Adipocyte (in vitro differentiated cells): ENCODE measurements at places on chromosomes 2 and 18.

DNA sequence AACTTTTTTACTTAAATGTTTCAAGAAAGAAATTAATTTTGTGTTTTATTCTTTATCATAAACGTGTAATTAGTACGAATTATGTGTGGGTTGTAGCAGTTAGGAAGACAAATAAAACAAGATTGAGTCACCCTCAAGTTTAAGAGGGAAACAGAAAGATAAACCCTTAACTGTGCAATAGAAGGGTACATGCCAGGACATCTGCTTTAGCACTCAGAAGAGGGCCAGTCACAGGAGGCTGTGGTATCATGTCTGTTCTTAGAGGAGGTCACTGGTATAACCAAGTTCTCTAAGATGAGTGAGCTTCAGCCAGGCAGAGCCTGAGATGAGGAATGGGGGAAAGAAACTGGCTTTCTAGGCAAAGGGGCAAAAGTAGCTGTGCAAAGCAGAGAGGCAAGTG is 42.4 kb upstream of the GRHL1 start:
- peak; percentile 1 for DNase-seq

DNA sequence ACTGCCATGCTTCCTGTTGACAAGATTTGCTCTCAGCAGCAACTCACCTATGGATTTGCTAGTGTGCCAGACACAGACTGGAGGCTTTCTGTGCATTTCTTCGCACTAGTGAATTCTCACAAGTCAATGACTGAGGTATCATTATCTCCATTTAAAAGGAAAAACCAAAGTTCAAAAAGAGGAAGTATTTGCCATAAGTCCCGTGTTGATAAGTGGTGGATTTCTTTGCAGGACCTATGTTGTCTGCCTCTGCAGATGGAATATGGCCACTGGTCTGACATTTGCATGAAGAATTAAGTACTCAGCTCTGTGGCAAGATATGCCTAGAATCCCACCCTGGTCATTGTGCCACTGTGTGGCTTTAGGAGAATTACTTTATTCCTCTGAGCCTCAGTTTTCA is 299.6 kb downstream of the PAX3 start:
- no peak for DNase-seq

DNA sequence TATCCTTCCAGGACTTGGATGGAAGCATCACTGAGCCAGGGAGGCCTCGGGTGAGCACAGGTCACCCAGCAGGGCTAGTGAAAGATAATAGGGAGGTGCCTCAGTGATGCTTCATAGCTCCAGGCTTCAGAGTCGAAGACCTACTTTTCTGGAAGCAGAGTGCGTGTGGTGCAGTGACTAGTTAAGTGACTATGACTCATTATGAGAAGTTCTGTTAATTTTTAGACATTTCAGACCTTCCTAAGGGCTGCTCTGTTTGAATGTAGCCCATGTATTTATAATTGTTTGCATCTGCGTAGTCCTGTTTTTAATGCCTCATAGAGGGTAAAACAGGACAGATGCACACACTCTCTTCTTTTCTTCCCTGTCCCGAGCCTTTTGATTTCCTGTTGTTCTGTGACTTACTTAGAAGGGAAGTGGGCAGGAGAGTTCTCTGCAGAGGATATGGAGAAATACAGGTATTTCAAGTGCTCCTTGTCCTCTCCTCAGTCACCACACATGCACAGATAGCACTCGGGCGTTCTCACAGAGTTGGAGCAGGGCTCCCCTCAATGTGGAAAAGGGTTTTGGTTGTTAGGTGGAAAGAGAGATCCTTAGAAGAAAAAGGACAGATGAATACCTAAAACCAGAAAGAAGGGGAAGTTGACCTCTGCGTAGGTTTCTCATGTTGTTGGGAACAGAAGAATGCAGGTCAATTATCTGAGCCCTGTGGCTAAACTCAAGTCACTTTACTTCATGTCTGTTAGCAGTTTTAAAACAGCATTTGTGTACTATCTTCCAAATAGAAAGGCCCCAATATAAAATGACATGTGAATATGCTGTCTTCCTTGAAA is 34.7 kb downstream of the RALB start:
- DNase-seq, result peak; percentile 67

- DNase-seq, result no peak
Observed at GRCh38 chr2:73914667-73915066, 12.0 kb upstream of the DGUOK start.

DNA sequence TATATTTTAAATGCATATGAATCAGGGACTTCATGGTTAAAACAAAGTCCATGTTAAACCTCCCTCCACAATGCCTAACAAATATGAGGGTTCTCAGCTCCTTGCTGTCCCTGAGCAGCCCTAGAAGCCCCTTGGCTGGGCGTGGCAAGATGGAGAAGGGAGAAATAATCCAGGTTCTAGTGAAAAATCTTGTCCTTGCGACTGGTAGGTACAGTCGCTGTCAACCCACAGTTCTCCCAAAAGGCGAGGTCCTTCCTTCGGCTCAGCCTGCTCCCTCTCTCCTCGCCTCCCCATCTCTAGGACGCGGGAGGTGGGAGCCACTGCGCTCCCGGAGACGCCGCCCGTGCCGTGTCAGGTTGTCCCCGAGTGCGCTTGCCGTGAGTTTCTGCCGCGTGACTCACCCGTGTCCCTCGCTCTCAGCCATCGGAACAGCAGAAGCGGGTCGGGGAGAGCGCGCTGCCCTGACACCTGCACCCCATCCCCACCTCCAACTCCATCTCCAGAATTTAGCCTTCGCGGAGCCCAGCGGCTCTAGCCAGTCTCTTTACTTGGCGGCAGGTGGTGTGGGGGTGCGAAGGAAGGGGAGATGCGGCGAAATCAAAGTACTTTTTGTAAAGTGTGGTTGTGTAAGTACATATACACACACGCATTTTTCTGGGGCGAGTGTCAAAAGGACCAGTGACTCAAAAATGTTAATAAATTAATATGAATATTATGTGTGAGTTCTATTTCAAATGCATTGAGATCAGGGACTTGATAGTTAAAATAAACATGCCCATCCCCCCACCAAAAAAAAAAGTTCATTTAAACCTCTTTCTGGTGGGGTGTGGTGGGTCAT is 65.1 kb upstream of the TMEM17 start:
- DNase-seq, result no peak

DNA sequence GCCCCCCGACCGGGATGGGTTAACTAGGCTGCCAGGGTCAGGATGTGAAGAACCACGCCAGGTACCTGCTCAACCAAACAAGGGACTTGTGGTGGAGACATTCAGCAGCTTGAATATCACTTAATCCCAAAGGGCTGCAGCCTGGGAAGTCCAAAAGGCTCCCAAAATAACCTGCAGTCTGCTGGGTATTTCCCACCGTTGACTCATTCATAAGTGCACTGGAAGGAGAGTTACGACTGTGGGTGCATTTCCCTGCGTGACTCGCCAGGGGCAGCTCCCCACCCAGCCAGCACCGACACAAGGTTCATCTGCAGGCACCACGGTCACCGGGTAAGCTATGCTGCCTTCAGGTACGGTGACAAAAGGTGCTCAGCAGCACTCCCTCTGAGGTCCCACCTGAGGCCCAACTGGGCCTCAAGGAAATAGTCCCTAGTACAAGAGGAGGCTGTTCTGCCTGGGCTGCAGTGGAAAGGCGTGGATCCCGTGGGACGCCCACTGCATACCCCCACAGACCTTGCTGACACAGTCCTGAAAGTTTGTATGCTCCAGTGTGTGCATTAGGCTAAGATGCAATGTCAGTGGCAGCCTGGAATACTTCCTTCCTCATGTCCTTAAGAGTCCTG is 86.5 kb downstream of the UXS1 start:
- peak; percentile 20 for DNase-seq
